Calu3 (cell line): ENCODE measurements at places on chromosomes 5 and 9.

GRCh38 chr9:21875893-21876292 lies 73.5 kb downstream of the MTAP start:
- DNase-seq: no peak

- DNase-seq: no peak
Observed at GRCh38 chr5:33526755-33527154, 86.0 kb downstream of the TARS1 start.

- no peak for DNase-seq
Observed at GRCh38 chr5:165119175-165119574, 1613.8 kb downstream of the MAT2B start.

DNA sequence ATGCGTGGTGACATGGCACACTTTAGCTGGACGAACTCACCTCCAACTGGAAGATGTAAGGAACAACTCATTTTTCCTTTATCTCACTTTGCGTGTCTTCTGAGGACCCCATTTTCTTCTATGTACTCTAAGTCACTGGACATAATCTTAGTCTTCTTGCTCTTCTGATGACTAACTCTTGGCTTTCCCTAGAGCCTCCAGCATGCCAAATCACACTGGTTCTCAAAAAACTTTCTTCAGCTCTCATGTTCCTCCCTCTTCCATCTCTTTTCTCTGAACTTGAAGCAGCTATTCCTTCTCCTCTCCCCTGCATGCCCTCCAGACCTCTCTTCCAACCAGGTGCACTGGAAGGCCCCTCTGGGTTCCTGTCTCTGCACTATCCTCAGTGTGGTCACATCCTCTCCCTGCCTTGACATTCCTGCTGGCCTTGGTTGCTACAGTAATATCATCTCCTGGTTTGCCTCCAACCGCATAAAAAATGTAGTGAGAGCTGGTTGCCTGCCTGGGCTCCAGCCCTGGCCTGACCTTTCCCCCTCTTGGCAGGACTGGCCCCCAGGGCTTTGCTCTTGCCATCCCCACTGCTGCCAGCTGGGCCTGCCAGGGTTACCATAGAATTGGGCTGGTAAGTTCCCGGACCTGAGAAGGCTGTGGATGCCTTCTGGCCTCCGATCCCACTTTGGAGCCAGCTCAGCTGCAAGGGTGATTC lies 44.8 kb upstream of the BNC2 start:
- no peak for DNase-seq

GRCh38 chr9:100222674-100223073 lies 123.6 kb downstream of the INVS start:
- no peak for DNase-seq

- DNase-seq: no peak
Observed at GRCh38 chr5:67435032-67435431, 238.4 kb upstream of the CD180 start.

- DNase-seq: no peak
Observed at GRCh38 chr9:35728041-35728971, 3.7 kb downstream of the TLN1 start.

DNA sequence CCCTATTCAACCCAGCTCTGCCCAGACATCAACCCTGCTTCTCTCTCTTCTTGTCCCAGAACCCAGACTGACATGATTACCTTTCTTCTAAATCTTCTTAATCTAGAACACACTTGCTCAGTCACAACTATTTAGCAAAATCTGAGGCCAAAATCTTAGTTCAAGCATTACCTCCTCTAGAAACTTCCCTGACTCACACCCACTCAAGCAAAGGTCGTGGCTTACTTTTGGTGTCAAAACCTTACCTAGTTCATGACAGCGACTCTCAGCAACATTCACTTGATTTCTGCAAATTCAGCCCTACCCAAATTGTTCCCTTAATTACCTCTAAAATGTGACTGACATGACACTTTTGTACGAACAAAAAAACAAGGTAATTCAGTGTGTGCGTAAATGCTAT lies 130.2 kb downstream of the TLE1 start:
- DNase-seq: no peak

DNA sequence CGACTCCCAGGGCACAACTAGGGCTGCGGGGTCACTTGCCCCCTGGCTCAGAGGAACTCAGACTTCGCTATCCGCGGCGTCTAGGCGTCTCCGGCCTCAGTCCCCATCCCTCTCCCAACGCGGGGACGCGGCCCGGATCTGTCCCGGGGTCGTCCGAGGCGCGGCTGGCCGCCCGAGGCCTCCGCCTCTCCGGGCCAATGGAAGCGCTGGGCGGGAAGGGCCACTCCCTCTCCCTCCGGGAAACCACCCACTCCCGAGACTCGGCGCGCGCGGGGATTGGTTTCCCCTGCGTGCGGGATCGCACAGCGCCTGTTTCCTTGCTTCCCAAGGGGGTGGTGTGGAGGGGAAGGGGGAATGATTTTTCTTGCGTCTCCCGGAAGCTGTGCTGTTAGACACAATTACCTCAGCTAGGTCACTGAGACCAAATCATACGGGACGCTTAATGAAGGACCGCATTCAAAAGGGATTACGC lies 38.3 kb downstream of the NR2F1 start:
- peak; percentile 82 for DNase-seq

GRCh38 chr5:180723936-180724335 lies 15.9 kb downstream of the OR2Y1 start:
- DNase-seq: no peak

GRCh38 chr5:179805529-179806249 lies 977 bp downstream of the MGAT4B start:
- DNase-seq: no peak

DNA sequence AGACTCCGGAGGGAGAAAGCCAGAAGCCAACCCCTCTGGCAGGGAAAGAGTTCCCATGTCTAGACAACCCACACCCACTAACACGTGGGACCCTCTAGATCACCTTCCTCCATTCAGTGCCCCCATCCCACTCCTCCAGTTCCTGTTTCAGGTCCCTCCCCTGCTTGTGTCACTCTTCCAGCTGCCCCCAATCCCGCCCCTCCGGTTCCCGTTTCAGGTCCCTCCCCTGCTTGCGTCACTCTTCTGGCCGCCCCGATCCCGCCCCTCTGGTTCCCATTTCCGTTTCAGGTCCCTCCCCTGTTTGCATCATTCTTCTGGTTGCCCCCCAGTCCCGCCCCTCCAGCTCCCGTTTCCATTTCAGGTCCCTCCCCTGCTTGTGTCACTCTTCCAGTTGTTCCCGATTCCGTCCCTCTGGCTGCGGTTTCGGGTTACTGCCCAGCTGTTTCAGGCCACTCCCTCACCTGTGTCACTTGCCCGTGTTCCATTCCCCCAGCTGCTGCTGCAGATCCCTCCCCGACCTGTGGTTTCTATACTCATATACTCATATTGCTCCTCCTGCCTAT lies 64.8 kb upstream of the RANBP6 start:
- peak; percentile 89 for DNase-seq

- DNase-seq: no peak
Observed at GRCh38 chr5:9878206-9878605, 248.1 kb upstream of the TAS2R1 start.

DNA sequence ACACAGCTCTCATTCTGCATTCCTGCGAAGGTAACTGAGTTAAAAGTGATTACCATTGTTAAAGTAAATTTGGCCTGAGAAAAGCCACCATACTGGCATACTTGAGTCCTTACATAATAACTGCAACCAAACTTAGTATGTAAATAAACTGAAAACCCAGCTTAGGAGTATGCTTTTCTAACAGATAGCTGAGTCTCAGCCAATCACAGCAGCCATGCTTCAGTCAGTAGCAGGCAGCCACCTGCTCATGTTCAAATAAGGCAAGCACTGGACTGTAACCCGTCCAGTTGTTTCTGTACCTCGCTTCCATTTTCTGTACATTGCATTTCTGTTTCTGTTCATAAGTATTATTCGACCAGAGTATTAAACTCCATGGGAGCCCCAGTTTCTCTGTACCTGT lies 58.6 kb downstream of the GCNT4 start:
- DNase-seq: no peak

DNA sequence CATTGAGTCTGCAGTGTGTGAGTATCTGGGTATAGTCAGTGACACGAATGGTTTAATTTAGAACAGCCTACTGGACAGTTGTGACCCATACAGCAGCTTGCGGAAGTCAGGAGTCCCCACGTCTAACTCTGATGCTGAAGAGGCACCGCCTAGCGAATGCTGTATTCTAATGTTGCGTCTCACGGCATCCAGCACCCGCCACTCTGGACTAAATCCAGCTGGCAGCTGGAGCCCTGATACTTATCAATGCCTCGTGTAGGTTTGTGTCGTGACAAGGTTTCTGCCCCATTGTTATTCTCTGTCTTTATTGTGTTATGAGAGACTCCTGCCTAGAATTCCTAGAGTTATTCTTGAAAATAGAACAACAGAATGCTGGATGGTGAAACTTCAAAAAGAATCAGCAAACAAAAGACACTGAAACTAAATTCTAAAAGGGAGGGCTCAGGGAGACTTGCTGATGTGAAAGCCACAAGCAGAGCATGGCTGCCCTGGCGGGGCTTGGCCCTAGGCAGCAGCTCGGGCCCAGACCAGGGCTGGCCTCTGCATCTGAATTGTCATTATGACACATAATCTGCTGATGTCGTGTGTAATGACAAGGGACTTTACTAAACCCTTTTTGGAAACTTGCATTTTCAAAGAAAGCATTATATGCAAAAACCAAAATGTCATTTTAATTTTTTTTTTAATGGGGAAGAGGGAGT lies 123.5 kb upstream of the ICE1 start:
- DNase-seq: no peak

- DNase-seq: no peak
Observed at GRCh38 chr9:90981726-90982125, 180.1 kb downstream of the SYK start.

DNA sequence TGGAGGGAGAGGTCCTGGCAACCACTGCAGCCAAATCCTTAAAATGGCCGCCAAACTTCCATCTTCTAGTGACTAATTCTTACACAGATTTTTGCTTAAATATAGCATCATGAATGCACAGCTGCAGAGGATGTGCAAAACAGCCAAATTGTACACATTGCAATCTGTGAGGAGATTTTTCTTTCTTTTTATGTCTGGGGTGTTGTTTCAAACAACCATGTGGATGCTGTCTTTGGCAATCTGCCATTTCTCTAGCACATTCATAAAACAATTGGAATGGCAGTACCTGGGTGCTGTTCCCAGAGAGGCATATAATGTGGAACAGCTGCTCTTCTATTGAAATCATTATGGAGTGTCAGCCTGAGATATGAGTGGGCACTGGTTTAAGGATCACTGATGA lies 1082.9 kb upstream of the SEMA6A start:
- no peak for DNase-seq

DNA sequence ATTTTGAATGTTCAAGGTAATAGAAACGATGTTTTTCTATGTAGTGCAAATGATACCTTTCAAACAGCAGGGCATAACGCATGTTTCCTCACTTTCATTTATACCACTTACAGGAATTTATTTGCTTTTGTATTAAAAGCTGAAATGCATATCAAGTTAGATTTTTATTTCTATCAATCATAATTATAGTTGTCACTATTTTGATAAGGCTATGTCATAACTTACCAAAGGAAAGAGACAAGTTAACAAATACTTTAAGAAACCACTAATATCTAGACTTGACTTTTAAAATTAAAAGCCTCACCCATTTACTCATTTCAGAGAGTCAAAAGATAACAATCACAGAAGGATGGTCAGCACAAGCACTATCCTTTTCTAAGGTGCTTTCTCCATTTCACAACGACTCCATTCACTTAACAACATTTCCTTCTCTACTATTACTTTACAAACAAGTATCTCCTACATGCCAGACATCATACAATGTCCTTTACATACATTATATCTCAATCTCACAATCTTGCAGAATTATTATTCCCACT lies 12.6 kb downstream of the ERP44 start:
- no peak for DNase-seq

DNA sequence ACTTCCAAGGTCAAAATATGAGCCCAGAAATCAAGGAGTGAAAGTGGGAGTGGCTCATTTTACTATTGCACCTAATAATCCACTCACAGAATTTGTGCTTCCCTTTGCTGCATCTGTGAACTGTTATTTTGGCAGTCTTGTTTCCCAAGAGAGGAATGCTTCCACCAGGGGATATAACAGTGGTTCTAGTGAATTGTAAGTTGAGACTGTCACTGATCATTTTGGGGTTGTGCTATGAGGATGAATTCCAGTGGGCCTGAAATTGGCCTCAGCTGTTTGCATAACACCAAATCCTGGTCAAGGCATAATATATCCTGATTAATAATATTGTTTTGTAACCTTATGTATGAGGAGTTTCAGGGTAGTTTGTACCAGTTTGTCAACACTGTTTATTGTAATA lies 14.4 kb downstream of the FAM200C start:
- DNase-seq: no peak

DNA sequence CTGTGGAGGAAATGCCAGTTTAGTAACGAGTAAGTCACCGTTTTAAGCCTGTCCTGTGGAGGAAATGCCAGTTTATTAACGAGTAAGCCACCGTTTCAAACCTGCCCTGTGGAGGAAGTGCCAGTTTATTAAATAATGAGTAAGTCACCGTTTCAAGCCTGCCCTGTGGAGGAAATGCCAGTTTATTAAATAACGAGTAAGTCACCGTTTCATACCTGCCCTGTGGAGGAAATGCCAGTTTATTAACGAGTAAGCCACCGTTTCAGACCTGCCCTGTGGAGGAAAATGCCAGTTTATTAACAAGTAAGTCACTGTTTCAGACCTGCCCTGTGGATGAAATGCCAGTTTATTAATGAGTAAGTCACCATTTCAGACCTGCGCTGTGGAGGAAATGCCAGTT lies 18.9 kb upstream of the PDCD6 start:
- no peak for DNase-seq

- DNase-seq: no peak
Observed at GRCh38 chr9:107727086-107727780, 237.7 kb upstream of the KLF4 start.

- no peak for DNase-seq
Observed at GRCh38 chr5:125199968-125200865, 453.8 kb upstream of the ZNF608 start.

GRCh38 chr5:113219695-113220094 lies 215.1 kb downstream of the TSSK1B start:
- DNase-seq: no peak

- peak; percentile 22 for DNase-seq
Observed at GRCh38 chr9:21154018-21154608, 12.3 kb downstream of the IFNA21 start.

- DNase-seq: no peak
Observed at GRCh38 chr5:67092535-67092934, 104.1 kb downstream of the CD180 start.

DNA sequence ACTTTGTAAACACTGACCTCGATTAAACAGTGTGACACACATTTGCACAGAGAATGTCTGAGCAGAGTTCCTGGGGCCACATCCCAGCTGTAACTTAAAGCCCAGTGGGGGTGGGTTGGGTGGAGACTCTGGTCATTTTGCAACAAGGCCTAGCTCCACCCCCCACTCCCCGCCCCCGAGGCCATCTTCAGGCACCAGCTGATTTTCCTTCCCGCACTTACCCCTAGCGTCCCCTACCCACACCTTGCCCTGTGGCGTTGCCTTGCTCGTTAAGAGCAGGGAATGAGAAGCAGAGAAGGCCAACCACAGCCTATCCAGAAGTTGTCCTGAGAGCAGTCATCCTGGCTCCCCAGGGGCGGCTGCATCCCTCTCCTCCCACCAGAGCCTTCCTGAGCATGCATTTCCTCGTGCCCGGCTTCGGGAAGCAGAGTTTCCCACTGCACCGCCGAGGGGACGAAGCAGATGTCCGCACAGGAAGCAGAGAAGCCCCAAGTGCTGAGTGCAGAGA lies 101.7 kb upstream of the SARDH start:
- DNase-seq: no peak

- no peak for DNase-seq
Observed at GRCh38 chr5:94040591-94041148, 299.3 kb upstream of the POU5F2 start.
